A549 treated with CORT108297 at 1 μM for 4 hours (cell line): ENCODE measurements at places on chromosomes 1 and 21. TPM values are rescaled to one million over a fixed set of nuclear protein-coding genes. Genes with fewer than 3 reads are reported as not detected.

DMRTA2 gene
- total RNA-seq = 0.06 to 0.23 TPM (median 0.17 TPM) in 5 replicates

FOXD3 gene
- total RNA-seq = 0.59 to 1.2 TPM (median 0.85 TPM) in 5 replicates

MAN1C1 gene
- total RNA-seq = 0.18 to 0.40 TPM (median 0.22 TPM) in 5 replicates

SOX13 gene
- total RNA-seq = 13.5 to 20.6 TPM (median 19.5 TPM) in 5 replicates

KCNJ15 gene
- total RNA-seq = 0.07 to 0.43 TPM (median 0.17 TPM) in 5 replicates

MTARC1 gene
- total RNA-seq = 8.8 to 11.1 TPM (median 10.0 TPM) in 5 replicates

SERBP1 gene
- 198 to 247 TPM (median 208 TPM) in 5 replicates for total RNA-seq

DNAJB4 gene
- total RNA-seq = 33.1 to 60.2 TPM (median 37.7 TPM) in 5 replicates

AMY1B gene
- not detected in 5 replicates for total RNA-seq

FNDC5 gene
- total RNA-seq = 0.42 to 0.77 TPM (median 0.57 TPM) in 5 replicates

FAM163A gene
- 0.02 to 0.04 TPM (median 0.02 TPM) in 3 of 5 replicates, not detected in the others for total RNA-seq

GBP6 gene
- not detected in 5 replicates for total RNA-seq

LRRC52 gene
- not detected in 5 replicates for total RNA-seq

SEC16B gene
- 0.62 to 1.2 TPM (median 0.94 TPM) in 5 replicates for total RNA-seq

MATN1 gene
- 0.03 to 0.15 TPM (median 0.06 TPM) in 4 of 5 replicates, not detected in the other for total RNA-seq

CFAP107 gene
- total RNA-seq = not detected in 5 replicates
